SK-N-MC (cell line): ENCODE measurements at places on chromosomes 7 and 10.

- DNase-seq: no peak
These were observed 427.1 kb downstream of the EXOC4 start for GRCh38 chr7:133679977-133680376.

DNA sequence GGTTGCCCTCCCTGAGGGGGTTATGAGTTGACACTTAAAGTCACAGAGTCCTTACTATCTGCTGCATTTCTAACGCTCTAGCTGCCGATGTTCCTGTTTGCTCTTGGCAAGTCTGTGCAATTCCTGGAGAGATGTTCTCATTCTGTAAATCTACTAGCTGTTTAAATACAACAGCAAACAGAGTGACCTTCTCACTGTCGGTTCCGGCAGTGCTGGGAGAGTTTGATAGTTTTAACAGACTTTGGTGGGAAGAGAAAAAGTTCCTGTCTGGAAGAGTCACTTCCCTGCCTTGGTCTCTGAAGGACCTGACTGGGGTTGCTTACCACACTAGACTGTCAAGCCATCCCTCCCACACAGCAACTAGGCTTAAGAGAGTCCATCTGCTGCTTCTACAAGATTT, 63.3 kb upstream of the ELMO1 start:
- DNase-seq: no peak

DNA sequence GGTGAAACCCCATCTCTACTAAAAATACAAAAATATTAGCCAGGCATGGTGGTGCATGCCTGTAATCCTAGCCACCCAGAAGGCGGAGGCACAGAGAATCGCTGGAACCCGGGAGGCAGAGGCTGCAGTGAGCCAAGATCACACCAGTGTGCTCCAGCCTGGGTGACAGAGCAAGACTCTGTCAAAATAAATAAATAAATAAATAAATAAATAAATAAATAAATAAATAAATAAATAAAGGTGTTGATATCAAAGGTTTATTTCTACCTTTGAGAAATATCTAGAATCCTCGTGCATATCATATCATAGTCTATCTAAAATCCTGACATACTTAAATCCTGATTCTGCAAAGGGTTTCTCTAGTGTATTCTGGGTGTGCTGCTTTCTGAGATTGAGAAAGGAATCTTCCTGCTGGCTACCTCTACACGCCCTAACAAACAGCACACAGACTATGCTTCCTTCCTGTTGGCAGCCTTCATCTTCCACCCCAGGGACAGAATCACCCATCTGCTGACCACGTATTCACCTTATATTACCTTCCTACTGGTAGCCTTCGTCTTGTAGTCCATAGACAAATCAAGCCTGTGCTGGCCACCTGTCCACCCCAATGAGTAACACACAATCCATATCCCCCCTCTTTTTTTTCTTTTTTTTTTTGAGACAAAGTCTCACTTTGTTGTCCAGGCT, 8.7 kb downstream of the ABLIM1 start:
- DNase-seq: no peak

GRCh38 chr7:37408291-37409228, 40.1 kb downstream of the ELMO1 start:
- DNase-seq: no peak

DNA sequence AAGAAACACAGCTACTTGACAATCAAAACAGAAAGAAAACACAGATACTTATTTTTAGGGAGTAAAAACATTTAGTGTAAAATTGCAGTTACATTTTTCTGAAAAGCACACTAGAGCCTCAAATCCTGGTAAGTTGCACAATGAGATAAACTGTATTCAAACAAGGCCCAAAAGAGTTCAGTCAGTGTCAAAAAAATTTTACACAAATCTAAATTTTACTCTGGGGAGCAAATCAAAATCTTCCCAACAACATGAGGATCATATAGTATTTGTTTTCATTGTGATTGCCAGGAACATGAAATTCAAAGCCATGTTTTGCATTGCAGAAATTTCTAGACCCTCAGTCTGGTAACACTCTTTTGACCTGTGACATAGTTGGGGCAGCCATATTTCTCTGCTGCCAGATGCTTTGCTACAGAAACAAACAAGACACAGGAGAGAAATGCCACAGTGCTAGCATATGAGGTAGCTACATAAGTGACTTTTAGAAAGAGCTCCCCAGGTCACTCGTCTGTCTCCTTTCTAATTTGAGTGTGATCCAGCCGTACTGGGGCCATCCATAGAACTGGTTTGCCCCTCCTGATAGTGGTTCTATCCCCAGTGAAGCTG, 49.6 kb downstream of the PDE1C start:
- no peak for DNase-seq

DNA sequence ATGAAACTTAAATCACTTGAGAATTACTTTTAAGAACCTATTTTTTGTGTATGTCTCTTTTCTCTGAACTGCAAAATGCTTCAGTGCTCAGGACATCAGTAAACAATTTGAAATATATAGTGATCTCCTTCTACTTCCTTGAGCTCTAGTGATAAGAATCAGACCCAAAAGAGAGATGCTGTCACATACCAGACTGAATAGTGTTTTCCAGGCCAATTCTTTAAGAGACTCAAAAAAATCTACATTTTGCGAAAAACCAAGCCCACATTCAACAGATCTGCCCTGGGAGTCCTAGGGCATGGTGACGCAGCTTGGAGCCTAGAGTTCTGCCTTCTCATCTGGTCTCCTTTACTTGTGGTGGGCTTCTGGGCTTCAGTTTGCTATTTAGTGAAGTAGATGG, 72.1 kb upstream of the SLC13A1 start:
- no peak for DNase-seq

DNA sequence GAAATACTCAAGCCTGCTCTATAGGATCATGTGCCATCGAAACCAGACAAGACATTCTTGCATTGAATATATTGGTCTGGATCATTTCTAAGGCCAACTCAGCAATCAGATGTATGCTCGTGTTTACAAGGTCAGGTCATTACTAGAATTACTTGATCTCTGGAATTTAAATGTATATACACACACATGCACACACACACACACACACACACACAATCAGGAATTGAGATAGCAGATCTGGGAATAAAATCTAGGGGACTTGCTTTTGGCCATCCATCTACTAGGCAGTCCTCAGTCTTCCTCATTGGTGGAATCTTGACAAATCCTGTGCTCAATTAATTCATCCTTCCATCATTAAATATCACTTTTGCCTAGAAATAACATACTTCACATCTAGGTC, 3.6 kb downstream of the OPTN start:
- no peak for DNase-seq

DNA sequence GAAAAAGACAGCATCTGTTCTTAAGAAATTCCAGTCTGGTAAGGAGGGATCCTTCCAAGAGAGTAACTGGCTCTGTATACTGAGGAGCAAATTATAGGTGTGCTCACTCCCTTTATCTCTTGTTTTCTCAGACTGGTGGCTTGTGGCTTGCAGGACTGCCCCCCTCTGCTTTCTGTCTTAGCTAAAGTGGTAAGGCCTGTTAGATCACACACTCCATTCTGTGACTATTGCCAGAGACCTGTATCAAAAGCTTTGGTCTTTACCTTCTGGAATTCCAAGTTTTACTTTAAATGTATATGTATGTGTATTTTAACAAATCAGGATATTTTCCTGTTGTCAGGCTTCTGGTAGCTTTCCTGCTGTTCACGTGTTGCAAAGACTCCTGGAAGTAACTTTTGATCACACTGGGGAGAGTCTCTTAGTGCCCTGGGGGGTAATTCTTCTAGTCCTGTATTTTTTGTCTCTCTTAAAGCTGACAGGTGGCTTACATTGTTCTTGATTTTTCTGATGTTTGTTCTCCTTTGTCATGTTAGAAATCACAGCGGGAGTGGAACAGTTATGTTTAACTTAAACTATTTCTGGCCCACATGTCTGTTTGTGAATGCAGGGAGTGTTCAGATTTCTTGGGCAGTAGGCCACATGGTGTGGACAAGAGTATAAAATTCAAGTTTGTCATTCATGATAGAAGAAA, 99.0 kb downstream of the PLPP4 start:
- DNase-seq: no peak

- no peak for DNase-seq
These were observed 284.0 kb downstream of the GRID1 start for GRCh38 chr10:86082556-86082955.

DNA sequence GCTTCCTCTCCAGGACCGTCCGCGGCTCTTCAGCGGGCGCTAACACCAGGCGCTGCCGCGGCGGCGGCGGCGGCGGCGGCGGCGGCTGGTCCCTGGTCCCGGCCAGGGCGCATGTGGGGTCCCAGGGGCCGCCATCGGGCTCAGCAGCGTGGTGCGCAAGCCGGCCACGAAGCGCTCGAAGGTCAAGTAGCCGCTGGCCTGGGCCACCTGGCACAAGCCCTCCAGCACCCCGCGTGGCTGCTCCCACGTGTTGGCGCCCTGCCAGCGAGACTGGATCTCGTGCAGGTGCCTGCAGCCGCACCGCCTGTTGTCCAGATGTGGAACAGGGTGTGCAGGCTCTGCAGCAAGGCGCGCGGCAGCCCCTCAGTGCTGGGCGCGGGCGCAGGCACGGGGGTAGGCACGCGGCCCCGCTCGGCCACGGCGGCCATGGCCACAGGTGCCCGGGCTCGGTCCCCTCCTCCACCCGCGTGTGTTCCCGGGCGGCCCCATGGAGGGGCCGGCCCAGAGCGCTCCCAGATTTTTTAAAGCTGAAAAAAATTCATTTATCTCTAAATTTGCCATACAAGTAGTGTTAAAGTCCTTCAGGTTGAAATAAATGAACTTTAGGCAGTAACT, 884.2 kb upstream of the ZNF722 start:
- DNase-seq: no peak

DNA sequence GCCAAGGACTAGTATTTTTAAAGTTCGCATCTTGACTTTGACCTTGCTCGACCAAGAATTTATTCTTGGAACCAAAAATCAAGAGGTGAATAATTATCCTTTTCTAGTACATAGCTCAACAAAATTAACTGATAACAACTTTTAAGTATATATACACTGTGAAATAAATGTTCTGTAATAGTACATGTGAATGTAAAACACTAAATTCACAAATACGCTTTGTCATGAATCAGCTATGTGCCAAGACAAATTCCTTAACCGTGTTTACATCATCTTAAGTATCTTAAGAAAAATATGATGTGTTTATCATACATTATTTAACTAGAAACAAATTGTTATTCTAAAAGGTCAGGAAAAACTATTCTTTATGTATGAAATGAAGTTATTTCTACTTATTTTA, 83.3 kb downstream of the CUL2 start:
- DNase-seq: no peak

DNA sequence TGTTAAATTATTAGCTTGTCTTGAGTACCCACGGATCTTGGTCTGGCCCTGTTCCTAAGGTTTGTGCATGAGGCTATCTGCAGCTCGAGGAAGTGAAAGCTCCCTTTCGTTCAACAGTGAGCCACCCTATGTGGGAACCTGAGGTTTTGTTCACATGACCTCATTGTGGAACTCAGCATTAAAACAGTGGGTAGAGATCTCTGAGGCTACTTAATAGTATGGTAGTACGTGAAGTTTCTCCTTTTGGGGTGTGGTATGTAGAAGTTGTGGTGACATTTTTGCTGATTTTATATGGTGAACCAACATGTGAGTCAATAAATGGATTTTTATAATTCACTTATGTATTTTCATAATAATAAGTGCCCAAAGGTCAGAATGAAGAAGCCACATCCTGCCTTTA, 252.7 kb upstream of the FERD3L start:
- DNase-seq: no peak

- no peak for DNase-seq
These were observed 40.8 kb upstream of the DLD start for GRCh38 chr7:107850216-107850615.

- DNase-seq: no peak
These were observed 137.8 kb upstream of the TNS3 start for GRCh38 chr7:47719675-47720074.

- no peak for DNase-seq
These were observed 134.6 kb upstream of the TCF7L2 start for GRCh38 chr10:112815269-112816032.

- DNase-seq: no peak
These were observed 214.9 kb downstream of the CREB5 start for GRCh38 chr7:28627263-28627653.

GRCh38 chr7:30925913-30926312, 14.3 kb downstream of the AQP1 start:
- DNase-seq: no peak

GRCh38 chr10:24645784-24646183, 77.9 kb downstream of the ARHGAP21 start:
- no peak for DNase-seq

GRCh38 chr10:78594559-78595268, 474.1 kb upstream of the ZMIZ1 start:
- no peak for DNase-seq

DNA sequence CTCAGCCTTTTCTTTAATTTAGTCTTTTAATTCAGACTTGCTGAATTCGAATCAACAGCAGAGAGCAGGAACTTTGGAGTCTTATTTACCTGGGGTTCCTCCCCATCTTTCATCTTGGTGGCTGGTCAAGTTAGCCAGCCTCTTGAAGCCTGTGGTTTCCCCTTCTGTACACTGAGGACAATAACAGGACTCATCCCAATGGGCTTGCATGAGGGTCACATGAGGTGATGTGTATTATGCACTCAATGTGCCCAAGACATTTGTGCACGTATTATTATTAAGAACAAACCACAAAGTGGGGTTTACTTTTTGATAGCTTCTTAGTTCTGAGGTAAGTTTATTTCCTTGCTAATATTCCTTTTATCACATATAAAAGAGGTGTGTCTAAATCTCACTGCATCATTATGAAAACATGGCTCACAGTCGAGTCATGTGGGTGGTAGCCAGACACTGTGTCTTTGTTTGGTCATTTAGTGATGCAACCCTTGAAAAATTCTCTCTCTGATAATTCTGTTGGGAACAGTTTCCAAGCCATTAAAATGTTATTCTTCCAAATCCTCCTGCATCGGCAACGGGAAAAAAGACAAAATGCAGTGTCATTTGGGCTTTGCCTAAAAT, 86.5 kb upstream of the GRB10 start:
- DNase-seq: no peak

GRCh38 chr7:22814261-22815208, 8.1 kb downstream of the TOMM7 start:
- no peak for DNase-seq

DNA sequence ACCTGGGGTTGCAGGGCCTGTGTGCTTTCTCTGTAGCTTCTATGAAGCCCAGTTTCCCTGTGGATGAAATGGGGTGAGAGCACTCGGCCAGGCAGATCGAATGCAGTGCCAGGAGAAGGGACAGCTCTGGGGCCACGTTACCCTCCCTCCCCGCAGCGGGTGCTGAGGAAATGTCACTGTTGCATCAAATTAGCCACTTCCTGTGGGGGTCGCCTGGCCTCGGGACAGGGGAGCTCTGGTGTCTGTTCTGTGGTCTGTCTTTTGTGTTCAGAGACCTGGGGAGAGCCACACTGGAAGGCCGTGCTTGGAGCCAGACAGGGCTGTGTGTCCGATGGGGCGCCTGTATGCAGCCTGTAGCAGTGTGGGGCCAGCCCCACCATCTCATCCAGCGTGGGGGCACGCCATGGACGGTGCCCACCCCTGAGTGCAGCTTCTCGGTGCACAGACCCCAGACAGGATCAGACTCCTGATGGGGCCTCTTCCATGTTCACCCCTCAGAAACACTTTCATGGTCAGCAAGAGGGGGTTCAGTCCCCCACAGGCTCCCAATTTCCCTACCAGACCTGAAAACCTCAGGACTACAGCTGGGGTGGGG, 13.6 kb downstream of the TTYH3 start:
- no peak for DNase-seq
